ENCODE measurements at places on chromosomes 1 and 21.

DNA sequence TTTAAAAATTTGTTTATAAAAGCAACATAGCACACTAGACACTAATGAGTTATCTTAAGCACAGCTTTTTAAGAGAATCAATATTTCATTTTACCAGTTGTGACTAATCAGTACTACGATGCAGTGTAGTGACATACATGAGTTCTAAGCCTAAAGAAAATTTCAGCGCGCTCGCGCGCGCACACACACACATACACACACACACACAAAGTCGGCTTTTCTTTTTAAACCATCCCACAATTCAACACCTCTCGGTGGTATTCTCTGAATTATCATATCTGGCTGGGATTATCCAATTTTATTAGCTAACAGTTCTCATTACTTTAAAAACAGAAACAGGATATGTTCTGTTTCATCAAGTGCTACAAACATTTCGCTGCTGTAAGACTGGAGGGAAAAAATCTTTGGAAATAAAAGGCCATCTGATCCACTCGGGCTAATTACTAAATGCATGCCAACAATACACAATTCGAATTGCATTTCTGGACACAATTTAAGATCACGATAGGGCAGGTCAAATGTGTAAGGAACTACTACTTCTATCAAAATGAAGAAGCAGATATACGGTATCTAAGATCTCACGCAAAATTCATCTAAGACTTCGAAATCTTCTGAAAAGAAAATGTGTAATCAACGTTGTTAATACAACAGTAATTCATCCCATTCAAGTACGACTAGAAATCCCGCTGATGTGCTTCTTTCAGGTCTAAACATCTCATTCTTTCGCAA is 1.2 kb downstream of the TUT4 start:
- peak; percentile 13 for DNase-seq

DNA sequence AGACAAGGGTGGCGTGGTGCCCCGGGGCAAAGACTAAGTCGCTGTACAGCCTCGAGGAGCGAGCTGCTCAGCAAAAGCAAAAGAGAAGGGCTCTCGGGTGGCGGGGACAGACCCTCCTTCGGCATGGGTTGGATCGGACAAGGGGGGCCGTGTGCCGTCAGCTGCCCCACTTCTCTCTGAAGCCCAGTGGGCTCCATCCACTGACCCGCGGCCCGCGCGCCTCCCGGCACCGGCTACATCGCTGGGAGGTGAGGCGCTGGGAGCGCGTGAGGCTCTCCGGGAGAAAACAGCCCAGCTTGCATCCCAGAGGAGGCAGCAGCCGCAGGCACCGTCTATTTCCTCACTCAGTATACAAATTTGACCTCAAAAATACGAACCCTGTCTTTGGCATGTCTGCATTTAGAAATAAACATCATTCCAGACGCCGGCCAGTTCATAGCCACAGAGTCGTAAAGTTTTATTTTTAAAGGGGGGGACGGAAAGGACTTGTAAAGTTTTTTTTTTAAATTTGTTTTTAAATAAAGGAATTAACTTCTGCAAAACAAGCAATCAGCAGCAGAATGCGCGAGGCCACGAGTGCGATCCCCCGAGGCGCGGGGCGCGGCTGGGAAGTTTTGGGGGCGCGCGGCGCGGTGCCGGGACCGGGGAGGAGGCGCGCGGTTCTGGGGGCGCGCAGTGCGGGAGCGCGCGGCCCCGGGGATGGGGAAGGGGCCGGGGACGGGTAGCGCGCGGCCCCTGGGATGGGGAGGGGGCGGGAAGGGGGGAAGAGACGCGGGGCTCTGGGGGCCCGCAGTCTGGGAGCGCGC is 689 bp upstream of the GPR137B start:
- DNase-seq = no peak

- no peak for DNase-seq
These were observed 338.3 kb downstream of the LTN1 start for GRCh38 chr21:28654406-28654805.

GRCh38 chr1:111191496-111191895 is 8.9 kb downstream of the DENND2D start:
- DNase-seq = no peak

DNA sequence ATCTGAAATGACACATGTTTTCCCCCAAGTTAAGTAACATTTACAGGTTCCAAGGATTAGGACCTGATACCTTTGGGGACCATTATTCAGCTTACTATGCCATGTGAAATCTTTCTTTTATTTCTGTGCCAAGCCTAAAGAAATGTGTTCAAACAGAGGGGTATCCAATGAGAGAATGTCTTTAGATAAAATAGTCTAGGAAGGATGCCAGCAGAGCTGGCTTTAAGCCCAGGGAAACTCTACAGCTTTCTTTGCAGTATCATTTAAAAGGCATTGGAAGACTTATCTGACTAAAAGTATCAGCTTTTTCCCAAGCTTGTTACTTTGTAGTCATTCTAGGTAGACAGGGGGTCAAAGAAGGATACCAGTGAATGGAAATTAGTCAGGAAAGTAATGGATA is 860.4 kb downstream of the PLA2G4A start:
- DNase-seq = no peak

DNA sequence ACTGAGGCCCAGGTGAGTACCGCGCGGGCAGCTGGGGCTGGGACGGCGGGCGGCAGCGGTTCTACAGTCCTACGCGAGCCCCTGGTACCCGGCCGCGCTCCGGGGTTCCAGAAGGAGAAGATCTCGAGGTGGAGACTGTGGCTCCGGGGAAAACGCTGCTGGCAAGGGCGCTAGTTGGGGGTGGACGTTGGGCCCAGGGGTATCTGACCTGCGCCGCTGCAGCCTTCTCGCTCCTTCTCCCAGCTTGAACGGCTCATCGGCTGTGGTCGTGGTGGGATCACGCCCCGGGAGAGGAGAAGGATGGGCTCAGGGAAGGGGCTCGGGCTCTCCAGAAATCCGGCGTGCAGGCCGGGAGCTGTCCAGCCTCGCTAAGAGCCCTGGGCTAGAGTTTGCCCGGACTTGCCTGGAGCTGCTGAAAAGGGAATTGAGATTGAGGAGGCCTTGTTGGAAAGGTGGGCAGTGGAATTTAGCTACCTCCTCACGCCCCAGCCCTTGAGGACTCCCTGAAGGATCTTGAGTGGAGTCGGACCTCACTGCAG is 1.1 kb upstream of the POU3F1 start:
- no peak for DNase-seq

DNA sequence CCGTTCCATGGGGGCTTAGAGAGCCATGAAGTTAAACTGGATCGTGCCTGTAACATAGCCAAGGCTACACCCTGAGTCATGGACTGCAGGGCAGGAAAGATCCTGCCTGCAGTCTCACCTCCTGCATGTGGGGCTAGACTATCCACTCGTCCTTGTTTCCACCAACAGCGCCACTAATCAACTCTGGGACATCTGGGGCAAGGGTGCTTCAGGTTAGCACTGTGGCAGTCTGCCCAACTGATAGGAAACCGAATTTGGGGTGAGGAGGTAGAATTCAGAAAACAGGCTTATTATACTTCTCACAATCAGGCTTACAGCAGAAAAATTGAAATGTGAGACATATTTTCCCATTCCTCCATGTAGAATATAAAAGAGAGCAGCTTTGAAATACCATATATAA is 85.2 kb upstream of the ADAM30 start:
- no peak for DNase-seq

DNA sequence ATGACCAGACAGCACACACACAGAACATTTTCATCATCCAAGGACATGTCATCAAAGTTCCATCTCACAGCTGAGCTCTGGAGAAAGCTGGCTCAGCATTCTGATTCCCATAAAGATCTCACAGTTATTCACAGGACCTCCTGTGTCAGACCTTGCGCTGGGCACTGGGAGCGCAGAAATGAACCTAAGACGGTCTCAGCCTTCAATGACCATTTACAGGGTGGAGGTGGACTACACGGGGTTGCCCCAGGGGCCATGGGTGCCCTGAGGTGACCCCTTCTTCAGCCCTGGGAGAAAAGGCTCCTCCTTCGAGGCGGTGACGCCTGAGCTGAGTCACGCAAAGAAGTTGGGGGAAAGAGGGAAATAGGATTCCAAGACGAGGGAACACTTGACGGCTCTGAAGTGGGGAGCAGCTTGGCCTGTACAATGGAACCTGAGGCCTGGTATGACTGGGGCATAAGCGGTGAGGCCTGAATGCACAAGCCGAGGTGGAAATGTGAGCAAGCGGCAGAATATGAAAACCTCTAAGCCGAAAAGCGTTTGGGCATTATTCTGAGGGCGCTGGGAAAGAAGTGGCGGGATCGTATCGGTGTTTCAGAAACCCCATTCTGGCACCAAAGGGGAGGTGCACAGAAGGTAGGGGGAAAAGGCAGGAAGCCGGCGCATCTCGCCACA is 797 bp downstream of the CC2D1B start:
- no peak for DNase-seq

GRCh38 chr1:151977662-151978230 is 15.9 kb downstream of the S100A10 start:
- DNase-seq = no peak

DNA sequence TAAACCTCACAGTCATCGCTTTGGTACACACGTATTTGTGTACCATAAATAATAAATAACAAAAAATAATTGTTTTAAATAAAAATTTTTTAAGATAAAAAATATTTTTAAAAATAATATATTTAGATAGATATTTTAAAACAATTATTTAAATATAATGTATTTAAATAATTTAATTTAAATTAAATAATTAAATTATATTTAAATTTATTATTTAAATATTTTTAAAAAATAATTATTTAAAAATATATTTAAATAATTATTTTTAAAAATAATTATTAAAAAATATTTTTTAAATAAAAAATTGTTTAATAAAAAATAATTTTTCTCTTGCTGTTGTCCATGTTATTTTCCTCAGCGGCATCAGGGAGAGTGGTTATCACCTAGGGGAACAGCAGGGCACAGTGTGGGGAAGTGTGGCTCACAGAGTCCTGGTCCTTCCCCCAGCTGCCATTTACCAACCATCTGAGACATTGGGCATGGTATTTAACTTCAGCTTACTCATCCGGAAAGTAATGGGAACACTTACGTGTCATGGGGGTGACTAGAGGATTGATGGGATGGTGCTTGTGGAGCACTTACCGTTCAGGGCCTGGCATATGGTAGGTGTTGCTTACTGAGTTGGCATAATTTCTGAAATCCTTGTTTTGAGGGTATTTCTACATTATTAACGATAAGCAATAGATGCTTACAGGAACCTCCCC is 92.9 kb upstream of the TSPAN2 start:
- no peak for DNase-seq

- DNase-seq = no peak
These were observed 19.9 kb upstream of the EVI5 start for GRCh38 chr1:92804721-92805201.

DNA sequence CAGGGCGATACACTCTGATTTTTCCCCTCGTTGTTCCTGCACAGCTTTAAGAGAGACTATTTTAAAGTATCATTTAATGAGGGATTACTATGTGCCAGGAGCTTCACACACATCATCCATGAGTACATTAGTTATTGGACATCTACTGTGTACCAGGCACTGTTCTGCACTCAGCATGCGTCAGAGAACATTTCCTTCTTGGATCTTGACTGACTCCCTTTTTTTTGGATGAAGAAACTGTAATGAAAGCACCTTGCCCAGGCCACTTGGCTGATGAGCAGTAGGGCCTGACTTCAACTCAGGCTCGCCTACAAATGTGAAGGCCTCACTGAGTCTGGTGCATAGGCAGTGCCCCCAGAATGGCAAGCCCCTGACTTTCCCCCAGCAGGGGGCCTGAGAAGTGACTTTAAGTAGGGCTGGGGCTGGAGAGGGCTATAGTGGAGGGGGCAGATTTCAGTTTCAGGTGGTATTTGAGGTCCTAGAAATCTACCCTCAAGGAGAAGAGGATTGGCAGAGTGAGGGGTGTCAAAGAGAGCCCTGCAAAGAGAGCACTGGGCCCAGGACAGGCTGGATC is 50.0 kb downstream of the PTPRU start:
- DNase-seq = no peak

- no peak for DNase-seq
These were observed 9.1 kb downstream of the LDLRAD1 start for GRCh38 chr1:54008876-54009275.

- no peak for DNase-seq
These were observed 5.9 kb downstream of the RNF186 start for GRCh38 chr1:19809044-19809750.

- DNase-seq = no peak
These were observed 163.9 kb downstream of the GABPA start for GRCh38 chr21:25898671-25899070.

DNA sequence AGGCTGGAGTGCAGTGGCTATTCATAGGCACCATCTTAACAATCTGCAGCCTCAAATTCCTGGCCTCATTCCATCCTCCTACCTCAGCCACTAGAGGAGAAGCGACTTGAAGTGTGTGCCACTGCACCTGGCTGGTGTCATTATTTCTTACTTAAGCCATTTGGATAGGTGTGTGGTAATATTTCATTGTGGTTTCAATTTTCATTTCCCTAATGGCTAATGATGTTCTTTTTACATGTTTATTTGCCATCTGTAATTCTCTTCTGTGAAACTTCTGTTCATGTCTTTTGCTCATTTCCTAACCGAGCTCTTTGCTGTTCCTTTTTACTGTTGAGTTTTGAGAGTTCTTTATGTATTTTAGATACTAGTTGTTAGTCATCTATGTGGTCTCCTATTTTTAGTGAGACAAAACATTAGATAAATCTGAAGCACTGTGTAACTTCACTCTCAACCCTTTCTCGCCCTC is 66.8 kb downstream of the SLC27A3 start:
- no peak for DNase-seq

- no peak for DNase-seq
These were observed 173.3 kb upstream of the FOXD3 start for GRCh38 chr1:63148825-63149645.

DNA sequence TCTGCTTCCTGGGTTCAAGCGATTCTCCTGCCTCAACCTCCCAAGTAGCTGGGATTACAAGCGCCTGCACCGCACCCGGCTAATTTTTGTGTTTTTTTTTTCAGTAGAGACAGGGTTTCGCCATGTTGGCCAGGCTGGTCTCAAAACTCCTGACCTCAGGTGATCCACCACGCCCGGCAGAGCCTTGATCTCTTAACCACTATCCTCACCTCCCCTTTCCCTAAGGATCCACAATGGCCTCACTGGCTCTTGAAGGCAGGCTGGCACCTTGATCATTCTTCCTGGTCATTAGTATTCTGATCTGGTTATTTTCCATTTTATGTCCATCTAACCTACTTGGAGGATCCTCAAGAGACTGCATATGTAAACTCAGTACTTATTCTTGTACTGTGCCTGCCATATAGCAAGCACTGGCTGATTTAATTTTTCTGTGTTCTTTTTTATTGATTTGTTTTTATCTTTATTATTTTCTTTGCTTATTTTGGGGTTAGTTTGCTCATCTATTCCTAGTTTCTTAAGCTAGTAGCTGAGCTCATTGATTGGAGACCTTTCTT is 6.3 kb downstream of the RCC1 start:
- DNase-seq = no peak
